ENCODE measurements at places on chromosomes 2 and 18.

- no peak for DNase-seq
Measured at GRCh38 chr2:221616561-221616960, 44.5 kb upstream of the EPHA4 start.

- DNase-seq: no peak
Measured at GRCh38 chr18:46660957-46661749, 4.1 kb upstream of the LOXHD1 start.

DNA sequence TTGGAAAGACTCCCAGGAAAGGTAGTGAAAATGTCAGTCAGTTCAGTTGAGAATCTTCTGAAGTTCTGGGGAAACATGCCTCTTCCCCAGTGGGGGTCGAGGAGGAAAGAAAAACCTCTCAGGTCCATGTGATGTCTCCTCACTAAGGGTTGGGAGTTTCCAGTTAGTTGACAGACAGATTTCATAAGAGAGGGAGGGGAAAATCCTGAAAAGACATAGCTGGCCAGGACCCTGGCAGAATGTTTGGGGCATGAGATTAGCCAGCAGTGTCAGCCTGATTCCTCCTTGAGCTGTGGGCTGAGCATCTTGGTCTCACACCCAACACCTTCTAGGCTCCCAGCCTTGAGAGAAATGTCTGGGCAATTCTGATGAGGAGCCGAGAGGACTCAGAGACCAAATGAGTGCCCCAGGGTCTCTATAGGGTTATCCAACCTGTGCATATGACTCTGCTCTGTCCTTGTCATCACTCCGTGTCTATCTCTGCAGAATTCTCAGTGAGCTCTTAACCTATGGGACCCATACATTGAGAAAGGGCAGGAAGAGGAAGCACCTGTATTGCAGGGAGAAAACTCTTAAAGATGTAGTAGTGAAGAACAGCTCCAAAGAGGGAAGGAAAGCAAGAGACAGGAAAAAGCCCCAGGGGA, 13.9 kb downstream of the BMP10 start:
- no peak for DNase-seq

GRCh38 chr2:179129574-179130238, 79.8 kb upstream of the CCDC141 start:
- DNase-seq: peak; percentile 29

- no peak for DNase-seq
Measured at GRCh38 chr2:228401065-228401912, 219.8 kb upstream of the SPHKAP start.

GRCh38 chr2:48454504-48454903, 75.5 kb upstream of the STON1 start:
- DNase-seq: no peak

DNA sequence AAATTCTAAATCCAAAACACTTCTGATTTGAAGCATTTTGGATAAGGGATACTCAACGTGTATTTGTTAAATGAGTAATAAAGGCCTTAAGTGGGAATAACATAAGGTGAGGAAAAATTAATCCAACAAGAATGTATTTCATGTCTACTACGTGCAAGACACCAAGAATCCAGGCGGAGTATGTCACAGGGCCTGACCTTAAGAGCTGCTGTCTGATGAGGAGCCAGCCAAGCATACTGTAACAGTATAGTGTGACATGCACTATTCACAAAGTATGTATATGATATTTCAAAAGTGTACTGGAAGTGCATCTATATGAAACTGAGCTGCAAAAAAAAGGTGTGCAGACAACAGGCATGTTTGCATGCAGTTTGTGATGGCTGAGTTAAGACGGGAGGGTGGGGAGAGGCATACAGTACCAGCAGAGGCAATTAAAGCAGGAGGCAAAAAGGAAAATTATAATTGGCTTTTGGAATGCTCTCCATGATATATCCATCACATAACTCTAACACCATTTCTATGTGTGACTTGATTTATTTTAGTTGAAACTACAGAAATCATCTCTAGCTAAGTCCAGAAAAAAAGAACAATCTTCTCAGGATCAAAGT, 18.2 kb downstream of the IWS1 start:
- no peak for DNase-seq

DNA sequence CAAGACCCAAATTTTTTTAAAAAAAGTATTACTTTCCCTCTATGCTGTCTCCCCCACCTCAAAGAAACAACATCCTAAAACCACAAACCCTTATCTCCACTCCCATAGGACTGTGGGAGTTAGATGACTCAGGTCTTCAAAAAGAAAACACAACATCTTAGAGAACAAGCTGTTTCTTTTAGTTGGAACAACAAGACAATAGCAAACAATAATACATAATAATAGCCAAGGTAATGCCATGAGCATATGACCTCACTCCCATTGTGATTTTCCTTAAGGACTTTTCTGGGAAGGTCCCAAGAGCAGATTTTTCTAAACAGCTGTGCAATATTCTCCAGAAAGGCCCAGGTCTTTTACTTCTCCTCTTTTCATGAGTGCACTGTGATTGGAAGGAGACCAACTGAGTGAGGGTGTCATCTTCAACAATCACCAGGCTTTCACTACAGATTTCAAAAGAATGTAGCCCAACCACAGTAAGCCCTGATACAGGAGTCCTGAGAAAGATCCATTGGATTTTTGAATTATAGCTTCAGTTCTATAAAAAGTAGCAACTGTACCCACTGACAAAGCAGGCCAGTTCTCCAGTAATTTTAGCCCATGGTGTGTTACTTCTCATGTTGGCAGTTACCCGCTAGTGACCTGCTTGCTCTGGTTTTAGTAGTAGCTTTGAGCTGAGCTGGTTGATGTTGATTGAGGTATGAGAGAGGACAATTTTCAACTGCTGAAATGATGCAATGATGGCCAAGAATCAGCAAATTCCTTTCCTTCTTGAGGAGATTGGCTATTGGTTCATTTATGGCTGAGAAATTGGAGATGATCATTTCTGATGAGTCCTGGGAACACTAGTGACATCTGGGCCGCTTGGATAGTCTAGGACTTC, 144.5 kb upstream of the TCF4 start:
- DNase-seq: no peak

DNA sequence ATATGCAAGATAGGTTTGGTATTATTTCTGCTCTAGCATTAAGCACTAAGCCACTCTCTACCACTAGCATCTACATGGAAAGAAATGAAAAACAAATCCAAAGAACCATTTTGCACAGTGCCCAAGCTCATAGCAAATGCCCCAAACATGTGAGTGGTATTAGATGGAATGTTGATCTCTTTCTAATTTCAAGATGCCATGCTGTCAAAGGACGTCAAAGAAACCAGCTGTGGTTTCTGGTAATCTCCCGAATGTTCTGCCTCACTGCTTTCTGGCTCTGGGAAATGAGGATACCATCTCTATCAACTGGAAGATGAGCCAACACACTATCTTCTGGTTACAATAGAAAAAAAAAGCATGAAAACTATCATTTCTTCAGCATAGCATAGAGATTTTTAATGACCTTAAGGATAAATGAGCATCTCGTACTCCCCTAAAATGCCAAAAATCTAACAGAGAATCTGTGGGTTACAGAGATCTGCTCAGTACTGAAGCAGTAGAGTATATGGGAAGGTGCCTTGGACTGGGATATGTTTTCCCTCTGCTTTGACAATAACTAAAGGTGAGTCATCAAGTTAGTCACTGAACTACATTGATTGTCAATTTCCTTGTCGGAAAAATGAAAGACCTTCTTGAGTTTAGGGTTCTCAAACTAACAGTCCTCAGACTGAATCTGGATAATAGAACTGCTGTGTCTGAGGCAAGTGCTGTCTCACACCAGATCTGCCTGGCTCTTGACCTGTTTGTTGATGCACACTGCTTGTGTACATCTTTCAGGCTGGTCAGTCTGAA, 244.8 kb upstream of the NCKAP5 start:
- DNase-seq: no peak

GRCh38 chr18:49632588-49632987, 70.7 kb downstream of the LIPG start:
- no peak for DNase-seq

DNA sequence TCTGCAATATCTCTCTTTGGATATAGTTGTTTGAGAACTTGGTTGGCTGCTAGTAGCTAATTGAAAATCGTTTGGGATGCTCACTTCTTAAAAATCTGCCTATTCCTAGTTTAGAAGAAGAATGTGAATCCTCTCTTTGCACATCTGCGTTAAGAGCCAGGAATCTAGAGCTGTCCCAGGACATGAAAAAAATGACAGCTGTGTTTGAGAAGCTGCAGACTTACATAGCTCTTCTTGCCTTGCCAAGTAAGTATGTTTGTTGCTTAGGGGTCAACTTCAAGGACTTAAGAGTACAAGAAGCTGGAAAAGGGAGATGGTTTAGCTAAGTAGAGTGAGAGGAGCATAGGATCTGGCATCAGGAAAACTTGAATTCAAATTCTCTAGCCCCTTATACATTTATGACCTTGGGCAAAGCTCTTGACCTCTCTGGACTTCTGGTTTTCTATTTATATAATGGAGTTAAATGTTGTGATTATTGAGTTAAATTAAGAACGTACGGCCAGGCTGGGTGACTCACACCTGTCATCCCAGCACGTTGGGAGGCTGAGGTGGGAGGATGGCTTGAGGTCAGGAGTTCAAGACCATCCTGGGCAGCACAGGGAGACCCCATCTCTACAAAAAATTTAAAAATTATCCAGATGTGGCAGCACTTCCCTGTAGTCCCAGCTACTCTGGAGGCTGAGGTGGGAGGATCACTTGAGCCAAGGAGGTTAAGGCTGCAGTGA, 55.2 kb upstream of the STON1 start:
- no peak for DNase-seq

- DNase-seq: no peak
Measured at GRCh38 chr2:234712421-234712935, 215.6 kb upstream of the ARL4C start.

Data from CD4-positive, alpha-beta T cell treated with Interleukin-10 for 1 hour (primary cell).